CD8-positive, alpha-beta T cell (primary cell): ENCODE measurements at places on chromosomes 5 and 9. TPM values are rescaled to one million over a fixed set of nuclear protein-coding genes. Genes with fewer than 3 reads are reported as not detected.

Gene FAM219A
- 5.5 TPM for total RNA-seq

Gene BRD8
- 15.0 TPM for total RNA-seq

Gene WDR38
- total RNA-seq, result not detected

Gene ZNF454
- total RNA-seq, result not detected

Gene HTR1A
- total RNA-seq, result not detected

Gene IQGAP2
- total RNA-seq, result 34.3 TPM

Gene PFN3
- total RNA-seq, result not detected

Gene FIBCD1
- total RNA-seq, result not detected

Gene RNF208
- 0.49 TPM for total RNA-seq

Gene PCDHGA8
- not detected for total RNA-seq

Gene PAX5
- total RNA-seq, result 2.3 TPM

Gene PIP5KL1
- total RNA-seq, result 5.1 TPM

Gene ORM2
- total RNA-seq, result not detected

Gene TAS2R1
- not detected for total RNA-seq

Gene CDH10
- not detected for total RNA-seq

Gene RAD50
- 8.7 TPM for total RNA-seq

Gene COL23A1
- total RNA-seq, result not detected

Gene IFNA21
- total RNA-seq, result not detected

Gene PRDM9
- total RNA-seq, result not detected

Gene PAPPA
- not detected for total RNA-seq

Gene ZDHHC11B
- 4.8 TPM for total RNA-seq

Gene FOXE1
- not detected for total RNA-seq

Gene FOXD4L5
- total RNA-seq, result not detected

Gene PCSK5
- total RNA-seq, result 13.7 TPM

Gene AMBP
- total RNA-seq, result not detected
